Right kidney (tissue), 9 donors: ENCODE measurements at places on chromosomes 3 and 15.

GRCh38 chr15:94206463-94207167 lies 24.7 kb upstream of the MCTP2 start:
- DNase-seq, result no peak

GRCh38 chr15:59565299-59565698 lies 46.3 kb upstream of the GCNT3 start:
- DNase-seq, result no peak

DNA sequence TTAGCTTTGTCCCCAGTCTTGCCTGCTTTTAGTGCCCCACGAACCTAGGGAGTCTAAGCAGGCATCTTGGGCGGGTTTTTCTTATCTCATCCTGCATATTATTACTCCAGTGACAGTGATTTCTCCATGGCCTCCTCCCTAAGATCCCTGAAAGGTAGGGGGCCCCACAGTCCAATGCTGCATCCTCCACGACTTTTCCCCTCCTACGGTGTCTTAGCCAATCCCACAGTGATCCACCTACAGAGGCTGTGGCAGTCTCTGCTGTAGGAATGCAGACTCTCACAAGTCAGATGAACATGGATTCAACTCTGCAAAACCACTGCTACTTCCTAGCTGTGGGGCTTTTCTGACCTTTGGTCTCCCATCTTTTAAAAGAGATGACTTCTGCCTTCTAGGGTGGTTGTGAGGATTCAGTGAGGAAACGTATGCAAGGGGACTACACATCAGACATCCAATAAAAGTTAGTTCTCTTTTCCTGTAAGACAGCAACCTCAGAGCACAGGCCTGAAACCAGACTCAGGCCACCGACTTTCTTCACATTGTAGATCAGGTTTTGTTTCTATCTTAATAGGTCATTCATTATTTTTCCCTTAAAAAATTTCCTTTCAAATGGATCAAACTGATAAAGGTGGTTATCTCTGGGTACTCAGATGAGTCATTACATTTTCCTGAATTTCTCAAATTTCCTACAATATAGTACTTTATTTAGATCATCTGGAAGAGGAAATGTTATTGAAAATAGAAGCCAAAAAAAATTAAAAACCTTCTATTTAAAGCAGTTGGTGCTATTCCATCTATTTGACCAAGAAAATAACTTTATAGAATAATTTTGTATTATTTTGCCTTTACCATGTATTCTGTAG lies 23.2 kb downstream of the ILDR1 start:
- no peak for DNase-seq

DNA sequence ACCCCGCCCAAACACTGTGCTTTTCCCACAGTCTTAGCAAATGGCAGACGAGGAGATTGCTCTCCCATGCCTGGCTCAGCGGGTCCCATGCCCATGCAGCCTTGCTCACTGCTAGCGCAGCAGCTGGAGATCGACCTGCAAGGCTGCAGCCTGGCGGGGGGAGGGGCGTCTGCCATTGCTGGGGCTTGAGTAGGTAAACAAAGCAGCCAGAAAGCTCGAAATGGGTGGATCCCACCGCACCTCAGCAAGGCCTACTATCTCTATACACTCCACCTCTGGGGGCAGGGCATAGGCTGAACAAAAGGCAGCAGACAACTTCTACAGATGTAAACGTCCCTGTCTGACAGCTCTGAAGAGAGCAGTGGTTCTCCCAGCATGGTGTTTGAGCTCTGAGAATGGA lies 27.2 kb upstream of the WDR5B start:
- no peak for DNase-seq

- no peak for DNase-seq
These were observed 97.9 kb upstream of the EIF1B start for GRCh38 chr3:40211579-40211978.

GRCh38 chr15:48644827-48645557 lies 517 bp downstream of the FBN1 start:
- peak; percentile 95 for DNase-seq

- no peak for DNase-seq
These were observed 29.6 kb downstream of the MGLL start for GRCh38 chr3:127792541-127793292.

DNA sequence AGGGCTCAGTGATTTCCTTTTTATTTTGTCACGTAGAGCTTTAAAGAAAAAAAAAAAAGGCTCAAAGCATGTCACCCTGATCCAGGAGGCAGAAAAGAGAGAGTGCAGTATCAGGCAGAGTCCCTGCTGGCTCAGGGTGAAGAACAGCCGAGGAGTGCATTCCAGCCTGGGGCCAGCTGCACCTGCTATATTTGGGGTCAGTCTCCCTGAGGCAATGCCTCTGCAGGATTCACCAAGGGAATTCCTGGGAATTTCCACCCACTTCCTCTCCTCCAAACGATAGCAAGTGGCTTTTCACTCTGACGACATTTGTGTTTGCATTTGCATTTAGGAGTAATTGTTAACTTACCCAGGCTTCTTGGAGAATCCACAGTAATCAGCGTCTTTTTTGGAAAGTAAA lies 202.9 kb upstream of the CTNNB1 start:
- no peak for DNase-seq

GRCh38 chr3:178768072-178768864 lies 232.0 kb downstream of the KCNMB2 start:
- DNase-seq, result no peak

- no peak for DNase-seq
These were observed 20.3 kb upstream of the FRMD4B start for GRCh38 chr3:69406163-69406562.

DNA sequence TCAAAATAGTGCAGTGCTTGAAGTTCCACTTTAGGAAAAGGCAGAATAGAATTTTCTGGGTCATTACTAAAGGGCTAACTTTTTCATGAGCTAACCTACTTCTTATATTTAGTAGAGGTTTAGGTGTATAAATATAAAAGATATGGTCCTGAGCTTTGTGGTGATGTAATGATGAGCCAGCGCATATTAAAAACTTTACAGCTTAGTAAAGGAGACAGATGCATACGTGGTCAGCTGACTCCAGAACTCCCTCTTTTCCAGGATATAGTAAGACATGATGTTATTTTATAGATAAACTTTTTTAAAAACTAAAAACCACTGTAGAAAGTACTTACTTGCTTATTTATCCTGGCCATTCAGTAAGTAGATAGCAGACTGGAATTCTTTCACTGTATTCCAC lies 895.0 kb downstream of the CADM2 start:
- DNase-seq, result no peak

DNA sequence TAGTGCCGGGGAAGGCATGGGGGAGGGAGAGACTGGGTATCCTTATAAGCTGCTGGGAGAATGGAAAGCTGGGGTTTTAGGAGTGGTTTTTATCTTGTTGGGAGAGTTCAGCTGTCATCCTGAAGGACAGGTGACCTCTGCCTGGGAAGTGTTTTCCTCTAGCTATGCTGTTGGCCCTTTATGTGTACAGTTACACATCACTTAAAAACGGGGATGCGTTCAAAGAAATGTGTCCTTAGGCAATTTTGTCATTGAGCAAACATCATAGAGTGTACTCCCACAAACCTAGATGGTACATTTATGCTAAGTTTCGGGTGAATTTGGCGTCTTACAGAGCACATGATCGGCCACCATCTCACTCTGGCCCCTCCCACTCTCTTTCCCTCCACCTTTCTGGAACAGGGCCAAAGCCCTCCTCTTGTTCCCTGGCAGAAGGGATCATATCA lies 164.3 kb upstream of the NUDT16 start:
- DNase-seq, result no peak

DNA sequence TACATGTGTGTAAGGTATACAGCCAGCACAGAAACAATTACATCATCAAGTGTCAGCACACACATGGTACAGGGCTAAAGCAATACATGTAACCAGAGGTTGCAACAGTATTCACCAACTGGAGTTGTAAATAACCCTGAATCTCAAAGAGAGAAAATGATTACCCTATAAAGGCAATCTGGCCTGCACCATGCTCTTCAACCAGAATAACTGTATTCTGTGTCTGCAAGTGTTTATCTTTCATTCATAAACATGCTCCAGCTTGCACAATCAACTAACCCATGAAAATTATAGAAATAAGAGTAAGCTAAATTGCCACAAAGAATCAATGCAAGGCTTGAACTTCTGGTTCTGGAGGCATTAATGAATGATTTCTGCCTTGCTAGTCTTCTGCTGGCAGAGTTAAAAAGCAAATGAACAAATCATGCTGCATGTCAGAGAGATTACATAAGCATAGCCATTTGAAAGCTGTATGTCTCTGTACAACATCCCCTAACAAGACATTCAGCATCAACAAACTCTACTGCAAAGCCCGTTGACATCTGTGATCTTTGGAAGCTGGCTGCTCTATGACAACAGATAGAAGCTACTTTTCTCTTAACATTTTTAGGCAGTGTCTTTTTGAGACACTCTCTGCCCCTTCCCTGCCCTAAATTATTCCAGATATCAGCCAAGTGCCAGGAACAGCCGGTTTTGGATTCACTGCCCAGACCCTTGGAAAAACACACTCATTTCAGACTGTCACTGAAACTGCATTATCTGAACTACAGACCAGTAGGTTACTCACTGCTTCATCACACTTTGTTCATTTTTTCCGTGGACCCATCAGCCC lies 871.0 kb downstream of the OTOL1 start:
- DNase-seq, result no peak

GRCh38 chr3:106294121-106294520 lies 425.3 kb upstream of the CBLB start:
- no peak for DNase-seq

- no peak for DNase-seq
These were observed 33.5 kb downstream of the UMPS start for GRCh38 chr3:124763644-124764358.

DNA sequence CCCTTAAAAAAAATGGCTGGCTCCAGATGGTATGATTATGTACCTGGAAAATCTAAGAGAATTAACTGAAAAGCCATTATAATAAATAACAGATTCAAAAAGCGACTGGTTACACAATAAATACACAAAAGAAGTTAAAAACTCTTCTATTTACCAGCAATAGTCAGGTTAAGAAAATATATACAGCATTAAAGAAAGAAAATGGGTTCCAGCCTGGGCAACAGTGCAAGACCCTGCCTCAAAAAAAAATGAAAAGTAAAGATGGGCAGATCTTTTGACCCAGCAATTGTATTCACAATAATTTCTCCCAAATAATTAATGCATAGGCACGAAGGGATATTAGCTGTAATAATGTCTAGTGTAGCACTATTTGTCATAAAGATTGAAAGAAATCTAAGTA lies 8.7 kb downstream of the TBC1D5 start:
- no peak for DNase-seq

DNA sequence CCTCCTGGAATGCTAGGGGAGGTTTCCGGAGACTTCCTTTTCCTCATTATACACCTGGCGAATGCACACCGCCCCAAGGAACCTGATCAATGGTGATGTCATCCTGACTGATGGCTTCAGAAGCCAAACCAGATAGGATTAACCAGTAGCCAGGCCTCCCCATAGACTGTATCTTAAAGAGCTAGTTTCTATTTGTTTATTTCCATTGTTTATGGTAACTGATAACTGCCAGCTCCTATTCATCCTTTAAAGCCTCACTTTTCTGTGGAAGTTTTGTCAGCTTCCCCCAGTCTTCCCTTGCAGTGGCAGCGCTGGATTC lies at the start of gene MKRN2OS:
MKRN2OS (minus strand) TSS at position 27 of the 319 bp plus-strand sequence. CDS start 35 bp downstream, outside the sequence.
- no peak for DNase-seq

DNA sequence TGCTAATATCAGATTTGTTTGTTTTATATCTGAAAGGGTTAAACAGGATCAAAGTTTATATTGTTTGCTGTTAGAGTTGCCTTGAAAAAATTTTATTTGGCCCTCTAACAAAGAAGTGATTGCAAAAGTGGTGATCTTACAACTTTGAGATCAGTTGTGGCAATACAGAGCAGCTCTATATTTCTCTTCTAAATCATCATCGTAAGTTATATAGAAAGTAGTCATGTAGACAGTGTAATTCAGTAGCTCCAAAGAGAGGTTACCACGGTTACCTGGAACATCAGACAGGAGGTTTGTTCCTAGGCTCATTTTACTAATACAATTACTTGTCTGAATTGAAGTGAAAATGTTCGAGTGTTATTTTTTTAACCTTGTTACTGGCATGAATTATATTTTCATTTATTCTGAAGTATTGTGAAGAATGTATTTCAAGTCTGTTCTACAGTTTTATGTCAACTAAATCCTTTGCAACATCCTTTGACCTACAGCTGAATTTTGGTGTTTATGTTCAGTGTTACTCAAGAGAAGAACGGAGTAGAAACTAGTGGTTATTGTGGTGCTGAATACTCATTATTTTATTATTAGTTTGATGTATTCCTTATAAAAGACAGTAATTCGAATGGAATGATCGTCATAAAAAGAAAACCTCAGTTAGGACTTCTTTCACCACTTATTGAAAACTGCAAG lies 214.2 kb downstream of the NAALADL2 start:
- no peak for DNase-seq

DNA sequence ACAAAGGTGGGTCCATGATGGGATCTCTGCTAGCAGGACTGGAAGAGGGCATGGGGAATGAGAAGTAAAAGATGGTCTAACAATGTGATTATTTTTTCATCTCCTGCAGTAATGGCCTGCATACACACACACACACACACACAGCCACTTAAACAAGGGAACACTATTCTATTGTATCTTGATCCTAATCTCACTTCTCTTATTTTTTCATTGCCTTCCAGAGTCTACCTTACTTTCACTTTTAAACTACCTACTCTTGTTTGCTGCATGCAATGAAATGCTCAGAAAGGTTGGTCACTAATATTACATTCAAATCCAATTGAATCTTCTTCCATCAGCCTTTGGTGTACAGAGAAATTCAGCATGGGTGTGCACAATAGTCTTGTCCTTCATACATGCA lies 853.8 kb downstream of the IGSF11 start:
- DNase-seq, result no peak

DNA sequence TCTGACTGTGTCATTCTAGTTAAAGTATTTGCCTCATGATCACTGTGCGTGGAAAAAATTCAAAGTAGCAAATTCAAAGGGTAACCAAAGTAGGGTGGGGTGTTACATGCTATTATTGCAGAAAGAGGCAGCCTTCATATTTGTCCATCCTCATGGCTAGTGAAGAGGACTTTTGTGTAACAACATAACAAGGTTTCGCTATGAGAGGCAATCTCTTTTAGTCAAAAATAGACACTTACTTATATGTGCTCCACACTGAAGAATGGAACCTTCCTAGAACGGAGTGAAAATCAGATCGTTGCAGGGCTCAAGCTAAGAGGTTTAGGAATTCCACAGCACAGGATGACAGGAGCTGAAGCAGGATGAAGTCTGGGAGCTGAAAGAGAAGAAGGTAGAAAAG lies 345.1 kb upstream of the CBLB start:
- DNase-seq, result no peak

DNA sequence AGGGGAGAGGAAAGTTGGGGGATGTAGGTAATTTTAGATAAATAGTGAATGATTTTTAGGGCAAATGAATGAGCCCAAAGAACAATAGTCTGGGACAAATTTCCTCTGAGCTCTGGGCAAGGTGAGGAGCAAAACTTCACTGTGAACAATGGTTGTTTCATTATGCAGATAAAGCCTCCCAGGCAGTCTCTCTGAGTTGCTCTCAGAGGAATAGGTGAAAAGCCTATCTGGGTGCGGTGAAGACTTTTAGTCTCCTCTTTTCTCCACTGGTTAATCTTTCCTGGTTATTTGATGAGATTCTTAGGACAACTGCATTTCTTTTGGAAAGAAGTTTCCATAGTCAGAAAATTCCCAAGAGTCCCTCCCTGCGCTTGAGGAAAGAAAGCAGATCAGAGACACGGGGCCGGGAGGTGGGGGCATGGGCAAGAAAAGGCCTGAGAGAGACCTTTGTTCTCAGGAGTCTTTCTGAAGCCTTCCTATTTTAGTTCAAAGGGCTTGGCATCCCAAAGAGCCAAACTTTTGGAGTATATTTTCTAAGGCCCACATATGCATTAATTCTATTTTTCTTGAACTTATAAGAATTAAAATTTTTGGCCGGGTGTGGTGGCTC lies 353.6 kb upstream of the SLCO3A1 start:
- no peak for DNase-seq
